ENCODE measurements at places on chromosomes 16 and 17.

DNA sequence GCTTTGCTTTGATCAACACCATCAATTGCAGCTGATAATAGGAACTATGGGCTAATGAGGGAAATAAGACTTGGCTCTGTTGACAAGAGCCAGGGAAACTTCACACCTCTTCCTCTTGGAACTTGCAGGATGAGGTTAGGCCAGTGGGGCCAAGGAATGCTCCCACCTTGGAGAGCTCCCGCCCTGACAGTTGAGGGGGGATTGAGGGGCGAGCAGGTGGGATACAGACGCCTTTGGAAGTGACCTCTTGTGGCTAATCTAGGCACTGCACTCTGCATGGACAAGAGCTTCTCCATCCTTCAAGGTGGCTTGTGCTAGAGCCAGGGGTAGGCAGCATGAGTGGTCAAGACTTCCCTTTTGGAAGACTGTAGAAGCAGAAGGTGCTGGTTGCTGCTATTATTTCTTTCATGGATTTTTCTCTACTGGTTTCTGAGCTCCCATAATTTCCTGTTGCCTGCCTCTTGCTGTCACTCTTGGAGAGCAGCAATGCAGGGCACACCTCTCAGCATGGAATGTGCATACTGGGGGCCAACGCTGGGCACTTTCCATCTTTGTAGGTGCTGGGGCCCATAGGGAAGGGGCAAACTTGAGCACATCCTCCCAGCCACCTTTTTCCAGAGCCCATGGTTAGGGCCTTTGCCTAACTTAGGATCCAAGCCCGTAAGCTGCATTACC is 2.3 kb upstream of the PHF12 start:
- DNase-seq, result peak; percentile 29

- DNase-seq, result no peak
Observed at GRCh38 chr16:70740914-70741782, 55.3 kb upstream of the MTSS2 start.

DNA sequence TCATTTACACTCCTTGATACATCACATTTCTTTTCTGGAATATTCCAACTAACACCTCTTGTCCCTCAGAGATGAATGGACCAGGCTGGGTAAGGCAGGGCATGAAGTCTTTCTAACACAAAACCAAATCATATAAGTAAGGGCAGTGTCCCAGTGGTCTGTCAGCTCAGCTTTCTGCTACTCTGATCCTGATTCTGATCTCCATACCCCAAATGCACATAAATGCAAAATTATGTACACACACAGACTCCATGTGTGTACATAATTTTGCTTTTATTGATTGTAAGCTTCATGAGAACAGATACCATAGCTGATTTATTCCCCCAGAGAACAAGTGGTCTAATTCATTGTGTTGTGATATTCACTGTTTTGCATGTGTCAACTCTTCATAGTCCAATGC is 47.9 kb downstream of the NOG start:
- no peak for DNase-seq

DNA sequence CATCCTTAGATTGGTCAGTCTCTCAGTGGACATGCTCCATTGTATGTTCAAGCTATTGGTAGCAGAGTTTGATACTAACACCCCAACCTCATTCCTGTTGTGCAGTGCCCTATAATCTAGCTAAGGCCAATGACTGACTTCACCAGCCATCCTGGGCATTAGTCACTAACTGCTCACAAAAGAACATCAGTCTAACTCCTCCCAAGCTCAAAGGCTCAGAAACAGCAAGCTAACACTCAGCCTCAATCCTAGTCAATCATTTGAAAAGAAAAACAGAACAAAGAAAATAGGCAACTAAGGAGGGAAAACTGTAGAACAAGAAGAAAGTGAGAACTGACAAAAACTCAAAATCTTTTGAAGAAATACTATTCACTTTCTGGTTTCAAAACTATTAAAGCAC is 199.1 kb upstream of the C17orf78 start:
- DNase-seq, result no peak

- DNase-seq, result peak; percentile 29
Observed at GRCh38 chr17:42895185-42895555, 5.4 kb upstream of the G6PC1 start.

GRCh38 chr17:55479903-55480302 is 31.3 kb downstream of the SMIM36 start:
- no peak for DNase-seq

DNA sequence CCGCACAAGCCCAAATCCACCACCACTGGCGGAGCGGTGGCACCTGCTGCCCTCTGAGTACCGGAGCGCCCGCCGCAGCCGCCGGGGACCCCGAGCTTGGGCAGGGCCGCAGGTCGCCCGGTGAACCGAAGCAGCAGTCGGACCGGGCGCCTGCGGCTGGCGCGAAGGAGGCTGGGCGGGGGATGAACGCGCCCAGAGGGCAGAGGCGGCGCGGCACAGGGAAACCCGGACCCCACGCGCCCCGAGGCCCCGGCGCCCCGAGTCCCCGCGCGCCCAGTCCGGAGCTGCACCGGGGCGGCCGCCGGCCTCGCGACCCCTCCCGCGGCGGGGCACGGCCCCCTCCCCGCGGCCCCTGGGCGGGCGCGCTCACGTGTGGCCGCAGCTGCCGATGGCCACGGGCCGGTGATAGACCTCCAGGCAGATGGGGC is 393 bp downstream of the RNF166 start:
- no peak for DNase-seq

DNA sequence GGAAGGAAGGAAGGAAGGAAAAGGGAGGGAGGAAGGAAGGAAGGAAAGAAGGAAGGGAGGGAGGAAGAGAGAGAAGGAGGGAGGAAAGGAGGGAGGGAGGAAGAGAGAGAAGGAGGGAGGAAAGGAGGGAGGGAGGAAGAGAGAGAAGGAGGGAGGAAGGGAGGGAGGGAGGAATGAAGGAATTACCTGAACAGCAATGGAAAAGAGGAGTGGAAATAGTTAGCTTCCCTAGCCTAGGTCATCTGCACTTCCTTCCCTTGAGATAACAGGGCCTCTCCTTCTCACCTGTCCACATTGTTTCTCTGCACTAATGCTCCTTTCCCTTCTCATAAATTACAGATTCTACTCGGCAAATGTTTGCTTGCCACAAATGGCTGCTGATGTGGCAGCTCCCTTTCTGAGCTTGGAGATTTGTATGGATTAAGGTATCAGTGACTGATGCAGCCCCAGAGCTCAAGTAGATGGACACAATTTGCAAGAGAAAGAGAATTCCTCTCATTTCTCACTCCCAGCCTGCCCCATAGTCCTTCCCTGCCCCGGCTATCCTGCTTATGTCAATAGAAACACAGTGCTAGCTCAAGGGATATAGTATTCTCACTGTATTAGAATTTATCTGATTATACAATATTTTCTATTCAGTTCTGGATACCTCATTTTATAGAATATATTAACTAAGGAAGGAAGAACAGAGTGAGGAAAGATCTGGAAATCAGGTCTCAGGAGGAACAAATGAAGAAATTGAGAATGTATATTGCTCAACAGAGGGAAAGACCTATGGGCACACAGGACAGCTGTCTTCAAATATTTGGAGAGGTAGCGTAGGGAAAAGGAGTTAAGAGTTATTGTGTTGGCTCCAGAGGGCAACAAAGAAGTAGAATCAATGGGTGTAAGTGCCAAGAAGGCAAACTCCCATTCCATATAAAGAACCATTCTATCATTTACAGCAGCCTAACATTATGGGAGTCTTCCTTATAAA is 14.6 kb downstream of the HOXB1 start:
- DNase-seq, result no peak

- no peak for DNase-seq
Observed at GRCh38 chr17:1648173-1648962, 1.3 kb downstream of the RILP start.

- DNase-seq, result no peak
Observed at GRCh38 chr16:67926181-67926750, 5.4 kb downstream of the CTRL start.

- no peak for DNase-seq
Observed at GRCh38 chr17:40351359-40352236, 12.9 kb downstream of the GJD3 start.

DNA sequence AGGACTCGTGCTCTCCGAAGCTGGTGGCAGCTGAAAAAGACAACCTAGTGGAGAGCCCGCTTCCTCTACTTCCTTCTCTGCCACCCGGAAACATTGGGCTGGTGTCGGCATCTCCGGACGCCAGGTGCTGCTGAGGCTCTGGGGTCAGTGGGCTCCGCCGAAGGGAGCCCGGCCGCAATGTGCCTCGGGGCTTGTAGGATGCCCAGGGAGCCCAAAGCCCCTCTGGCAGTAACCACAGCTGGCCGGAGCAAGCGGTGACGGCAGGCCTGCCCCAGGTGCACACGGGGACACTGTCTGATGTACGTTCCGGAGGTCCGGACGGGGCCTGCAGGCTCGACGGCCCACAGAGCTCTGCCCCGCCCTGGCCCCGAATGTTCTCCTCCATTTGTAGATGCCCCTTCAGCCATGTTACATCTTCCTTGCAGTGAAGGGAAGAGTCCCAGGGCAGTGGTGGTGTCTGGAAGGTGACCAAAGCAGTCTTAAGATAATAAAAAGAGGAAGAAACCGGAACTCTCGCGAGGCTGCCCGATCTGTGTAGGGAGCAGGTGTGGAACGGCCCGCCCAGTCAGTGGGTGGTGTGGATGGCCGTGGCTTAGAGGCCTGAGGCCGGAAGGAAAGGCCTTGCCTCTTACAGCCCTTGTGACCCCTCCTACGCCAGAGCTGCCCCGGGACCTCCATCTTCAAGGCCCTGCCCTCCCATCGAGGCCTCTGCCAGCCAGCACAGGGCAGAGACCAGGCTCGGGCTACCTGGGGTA is 22.6 kb downstream of the NDUFAF8 start:
- no peak for DNase-seq

DNA sequence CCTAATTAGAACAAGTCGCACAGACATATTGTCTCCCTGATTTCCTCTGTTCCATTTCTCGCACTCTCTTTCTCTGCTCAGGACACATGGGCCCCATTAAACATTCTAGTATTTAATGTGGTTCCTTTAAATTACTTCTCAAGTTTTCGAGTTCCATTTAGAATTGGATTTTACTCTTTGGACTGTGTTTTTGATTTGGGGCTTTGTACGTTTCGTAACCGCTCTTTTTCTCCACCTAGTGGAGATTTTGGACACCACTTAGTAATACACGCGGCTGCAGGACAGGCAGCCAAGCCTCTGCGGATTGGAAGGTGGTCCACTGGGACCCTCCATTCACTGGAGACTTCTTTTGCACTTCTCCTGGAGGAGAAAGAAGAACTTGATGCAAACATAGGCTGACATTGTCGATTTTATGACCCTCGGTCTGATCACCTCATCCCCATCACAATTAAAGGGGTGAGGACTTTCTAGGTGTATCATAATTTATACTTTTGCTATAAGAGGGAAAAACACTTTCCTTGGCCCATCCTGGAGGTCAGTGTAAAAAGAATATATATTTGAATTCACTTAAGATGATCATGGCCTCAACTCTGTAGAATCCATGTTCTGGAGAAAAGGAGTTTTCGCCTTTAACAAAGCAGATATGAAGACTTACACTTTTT is 85.7 kb downstream of the NOG start:
- no peak for DNase-seq

GRCh38 chr17:61863801-61864126 is 436 bp upstream of the BRIP1 start:
- no peak for DNase-seq

GRCh38 chr17:28643983-28644786 is 773 bp downstream of the BLTP2 start:
- peak; percentile 46 for DNase-seq

- DNase-seq, result no peak
Observed at GRCh38 chr16:711084-711483, 3.8 kb upstream of the METRN start.

- DNase-seq, result no peak
Observed at GRCh38 chr16:24846548-24847357, 990 bp downstream of the SLC5A11 start.

- DNase-seq, result no peak
Observed at GRCh38 chr16:14284930-14285512, 213.9 kb downstream of the MRTFB start.

DNA sequence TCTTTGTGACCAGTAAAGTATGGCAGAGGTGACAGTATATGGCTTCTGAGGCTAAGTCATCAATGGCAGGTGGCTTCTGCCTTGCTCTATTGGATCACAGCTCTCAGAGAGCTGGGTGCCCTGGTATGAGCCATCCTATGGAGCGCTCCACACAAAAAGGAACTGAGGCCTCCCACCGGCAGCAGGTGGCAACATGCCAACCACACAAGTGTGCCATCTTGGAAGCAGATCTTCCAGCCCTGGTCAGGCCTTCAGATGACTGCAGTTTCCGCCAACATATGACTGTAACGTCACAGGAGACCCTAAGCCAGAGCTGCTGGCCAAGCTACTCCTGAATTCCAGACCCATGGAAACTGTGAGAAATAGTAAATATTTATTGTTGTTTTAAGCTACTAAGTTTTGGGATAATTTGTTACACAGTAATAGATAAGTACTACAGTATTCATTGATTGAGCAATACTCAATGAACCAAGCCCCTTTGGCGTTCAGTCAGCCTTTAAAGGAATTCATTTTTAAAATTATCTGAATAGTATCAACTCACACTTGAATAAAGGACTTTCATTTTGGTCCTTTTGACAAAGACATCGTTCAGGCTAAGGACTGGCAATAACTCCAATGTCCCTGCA is 69.4 kb upstream of the LHX1 start:
- DNase-seq, result no peak

- DNase-seq, result no peak
Observed at GRCh38 chr17:34117811-34118210, 137.3 kb upstream of the CCL2 start.

GRCh38 chr17:15909481-15909991 is 35.4 kb upstream of the ADORA2B start:
- no peak for DNase-seq

GRCh38 chr17:8494506-8495111 is 58.9 kb downstream of the NDEL1 start:
- no peak for DNase-seq

DNA sequence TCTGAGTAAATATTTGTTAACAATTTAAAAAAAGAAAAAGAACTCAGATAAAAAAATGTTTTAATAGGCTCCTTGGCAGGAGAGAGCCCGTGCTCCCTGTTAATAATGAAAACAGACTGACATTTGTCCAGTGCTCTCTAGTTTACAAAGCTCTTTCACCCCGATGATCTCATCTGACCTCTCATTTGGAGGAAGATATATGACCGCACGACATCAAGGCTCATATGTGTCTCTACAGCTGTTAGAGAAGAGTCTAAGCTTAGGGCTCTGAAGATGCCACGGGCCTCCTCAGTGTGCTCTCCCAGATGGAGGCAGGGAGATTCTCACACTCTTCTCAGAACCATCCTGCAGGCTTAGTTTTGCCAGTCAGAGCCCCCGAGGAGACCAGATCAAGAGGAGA is 280.8 kb upstream of the IRX5 start:
- DNase-seq, result no peak

GRCh38 chr16:4093495-4094126 is 22.6 kb downstream of the ADCY9 start:
- DNase-seq, result no peak

- no peak for DNase-seq
Observed at GRCh38 chr17:21089933-21090901, 36.5 kb upstream of the DHRS7B start.

Measured in amniotic stem cell (primary cell).